ENCODE measurements at places on chromosomes 7 and 10.

GRCh38 chr7:119888251-119888650 is 384.7 kb upstream of the KCND2 start:
- DNase-seq = no peak

DNA sequence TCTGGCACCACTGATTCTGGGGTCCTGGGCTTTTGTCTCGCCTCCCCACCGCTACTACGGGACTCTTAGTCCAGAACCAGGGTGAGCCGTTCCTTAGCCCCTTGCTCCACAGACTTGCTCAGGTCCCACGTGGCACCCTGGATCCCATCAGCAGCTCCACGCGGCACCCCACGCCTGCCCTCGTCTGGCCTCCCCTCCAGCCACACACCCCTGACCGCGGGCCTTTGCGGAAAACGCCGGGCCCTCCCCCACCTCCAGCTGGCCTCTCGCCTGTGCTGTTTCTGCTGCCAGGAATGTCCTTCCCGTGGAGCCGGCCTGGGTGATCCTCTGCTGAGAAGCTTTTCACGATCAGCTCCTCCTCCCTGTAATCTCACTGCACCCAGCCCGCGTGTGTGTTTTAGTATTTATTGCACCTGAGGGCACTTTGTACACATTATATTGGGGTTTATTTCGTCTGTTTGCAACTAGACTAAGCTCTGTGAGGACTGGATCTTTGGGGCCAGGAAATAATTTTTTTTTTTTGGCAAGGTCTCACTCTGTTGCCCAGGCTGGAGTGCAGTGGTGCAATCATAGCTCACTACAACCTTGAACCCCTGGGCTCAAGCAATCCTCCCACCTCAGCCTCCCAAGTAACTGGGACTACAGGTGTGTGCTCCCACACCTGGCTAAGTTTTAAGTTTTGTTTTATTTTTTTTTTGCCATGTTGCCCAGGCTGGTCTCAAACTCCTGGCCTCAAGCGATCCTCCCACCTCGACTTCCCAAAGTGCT is 10.5 kb upstream of the TTYH3 start:
- no peak for DNase-seq

DNA sequence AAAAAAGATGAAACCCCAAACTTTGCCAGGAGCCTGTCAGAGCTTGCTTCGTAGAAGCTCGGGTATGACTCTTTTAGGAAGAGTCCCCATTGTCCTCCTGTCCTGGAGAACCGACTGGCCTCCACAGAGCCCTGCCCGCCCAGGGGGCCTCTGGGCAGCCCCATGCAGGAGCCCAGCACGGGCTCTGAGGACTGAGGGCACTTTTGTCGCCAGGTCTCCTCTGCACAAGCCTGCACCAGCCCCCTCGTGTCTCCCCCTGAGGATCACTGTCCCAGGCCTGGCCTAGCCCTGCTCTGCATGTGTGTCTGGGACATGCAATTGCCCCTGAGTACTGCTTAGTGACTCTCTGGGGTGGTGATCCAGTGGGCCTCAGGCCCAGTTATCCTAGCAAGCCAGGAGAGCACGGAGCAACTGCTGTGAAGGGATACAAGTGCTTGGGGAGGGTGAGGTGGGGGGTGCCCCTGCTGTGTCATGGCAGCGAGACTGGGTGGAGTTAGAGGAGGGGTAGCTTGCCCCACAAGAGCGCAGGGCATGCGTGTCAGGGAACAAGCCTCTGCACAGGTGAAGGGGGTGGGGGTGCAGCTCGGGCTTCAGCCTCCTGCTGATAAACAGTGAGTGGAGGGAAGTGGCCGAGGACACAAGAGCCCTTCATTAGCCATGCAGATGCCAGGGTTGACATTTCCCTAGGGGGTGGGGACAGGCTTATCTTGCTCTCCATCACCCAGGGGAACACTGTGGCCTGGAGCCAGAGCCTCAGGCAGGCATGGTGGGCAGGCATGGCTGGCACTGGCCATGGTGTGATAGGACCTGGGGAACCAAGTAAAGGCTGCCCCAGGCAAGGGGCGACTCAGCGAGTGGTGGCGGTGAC is 143.4 kb downstream of the C10orf105 start:
- no peak for DNase-seq

- no peak for DNase-seq
Measured at GRCh38 chr7:23299770-23300300, 696 bp downstream of the MALSU1 start.

DNA sequence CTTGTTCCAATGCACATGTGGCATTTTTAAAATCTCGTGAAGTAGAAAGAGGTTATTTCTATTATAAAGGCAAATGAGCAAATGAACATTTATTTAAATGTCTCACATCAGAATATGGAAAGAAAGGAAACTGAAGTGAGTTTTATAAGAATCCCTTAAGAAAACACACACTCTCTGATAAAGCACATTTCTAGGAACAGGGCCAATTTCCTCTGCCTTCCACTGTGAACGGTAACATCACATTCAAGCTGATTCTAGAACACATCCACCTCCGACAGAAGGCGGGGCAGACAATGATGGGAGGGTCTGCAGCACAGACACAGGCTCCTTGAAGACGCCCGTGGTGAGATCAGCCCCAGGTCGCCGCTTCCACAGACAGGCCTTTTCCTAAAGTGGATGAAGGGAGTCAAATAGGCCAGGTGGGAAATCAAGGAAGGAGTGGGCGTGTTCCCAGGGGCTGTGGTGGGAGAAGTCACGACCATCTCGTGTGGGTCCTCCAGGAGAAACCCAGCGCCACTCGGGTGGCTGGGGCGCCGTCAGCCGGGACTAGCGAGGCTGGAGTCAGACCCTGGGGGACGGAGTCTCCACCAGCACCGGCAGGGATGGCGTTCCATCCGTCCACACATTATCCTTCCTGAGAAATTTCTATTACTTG is 31.1 kb downstream of the PITRM1 start:
- no peak for DNase-seq
